PC-3 (cell line): ENCODE measurements at places on chromosomes 6 and 20. TPM values are rescaled to one million over a fixed set of nuclear protein-coding genes. Genes with fewer than 3 reads are reported as not detected.
A peak's percentile ranks its signal among the peaks of the same experiment; 100 is the strongest.

- H3K27me3 ChIP-seq = no peaks in the 10 kb centered on the region
- no peak for DNase-seq
- no peak overlapping the region for H3K27ac ChIP-seq
- H3K4me3 ChIP-seq = no peak overlapping the region
- H3K36me3 ChIP-seq = no peaks in the 10 kb centered on the region
Measured at GRCh38 chr6:116066789-116067188, 6.1 kb upstream of the FRK start.

- H3K36me3 ChIP-seq = no peaks in the 10 kb centered on the region
- H3K27me3 ChIP-seq = no peaks in the 10 kb centered on the region
- peak overlapping the region; percentile 62 for H3K27ac ChIP-seq
- H3K4me3 ChIP-seq = no peak overlapping the region; the same call in 1 of the 2 replicates
- DNase-seq = peak; percentile 66
- peaks cover 33% of the 10 kb centered on the region for H3K4me1 ChIP-seq
Measured at GRCh38 chr6:13354331-13355042, 26.1 kb upstream of the TBC1D7 start.

- H3K27me3 ChIP-seq = 0 out of 2 replicates have a peak, but pooled peaks cover 9% of the 10 kb centered on the region
- DNase-seq = no peak
Measured at GRCh38 chr6:147429794-147430193, 78.7 kb upstream of the SAMD5 start.

DNA sequence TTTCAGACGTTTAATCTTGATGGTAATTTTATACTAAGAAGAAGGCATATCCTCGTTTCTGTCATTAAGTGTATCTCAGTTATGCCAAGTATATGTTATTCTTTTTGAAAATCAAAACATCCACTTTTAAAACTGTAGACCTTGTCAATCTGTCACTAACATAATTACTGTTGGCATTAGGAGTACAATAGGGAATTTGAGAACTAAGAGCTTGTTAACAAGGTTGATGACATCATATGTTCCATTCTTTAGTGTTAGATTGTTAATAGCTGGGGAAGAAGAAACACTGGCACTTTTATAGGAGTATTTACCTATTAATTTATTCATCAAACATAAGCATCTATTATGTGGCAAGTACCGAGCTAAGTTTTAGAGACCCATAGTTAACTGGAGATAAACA lies 76.2 kb downstream of the MAP3K4 start:
- no peak overlapping the region for H3K4me3 ChIP-seq
- DNase-seq = no peak

DNA sequence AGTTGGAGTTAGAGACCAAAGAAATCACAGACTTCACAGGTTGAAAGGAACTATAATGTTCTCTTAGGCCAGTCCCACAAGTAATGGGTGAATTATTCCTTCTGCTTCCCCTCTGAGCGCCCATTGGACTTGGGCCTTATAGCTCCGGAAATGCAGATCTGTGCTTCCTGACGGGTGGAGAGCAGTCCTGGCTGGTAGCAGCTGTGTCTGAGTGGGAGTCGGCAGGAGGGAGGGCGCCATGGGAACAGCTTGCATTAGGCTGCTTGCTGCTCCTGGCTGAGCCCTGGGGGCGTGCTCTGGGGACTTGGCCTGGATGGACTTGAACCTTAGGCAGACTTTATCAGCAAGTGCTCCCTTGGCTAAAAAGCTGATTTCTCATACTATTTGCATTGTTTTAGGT lies 18.4 kb upstream of the NUP153 start:
- peaks cover 6% of the 10 kb centered on the region; the same call in 1 of the 2 replicates for H3K4me1 ChIP-seq
- no peaks in the 10 kb centered on the region for H3K36me3 ChIP-seq
- H3K27me3 ChIP-seq = no peaks in the 10 kb centered on the region
- H3K4me3 ChIP-seq = no peak overlapping the region
- DNase-seq = no peak

DNA sequence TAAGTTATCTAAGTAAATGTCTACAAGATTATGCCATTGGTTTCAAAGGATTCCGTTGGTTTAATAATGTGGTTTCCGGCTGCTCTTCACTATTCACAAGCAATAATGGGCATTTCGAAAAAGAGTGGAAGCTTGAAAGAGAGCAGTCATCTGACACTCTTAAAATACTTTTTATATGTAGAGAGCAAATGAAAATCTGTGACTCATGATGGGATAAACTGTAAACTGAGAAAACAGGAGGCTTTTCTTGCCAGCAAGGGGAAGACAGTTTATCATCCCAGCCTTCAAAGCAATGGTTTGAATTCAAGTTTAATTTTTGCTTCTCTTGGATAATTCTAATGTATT lies 145.7 kb downstream of the KHDC1L start:
- H3K27ac ChIP-seq = peak overlapping the region; percentile 100
- peak overlapping the region; percentile 45; the same call in 1 of the 2 replicates for H3K4me3 ChIP-seq
- no peaks in the 10 kb centered on the region for H3K36me3 ChIP-seq
- DNase-seq = peak; percentile 83
- peaks cover 58% of the 10 kb centered on the region for H3K4me1 ChIP-seq
- no peaks in the 10 kb centered on the region for H3K27me3 ChIP-seq

- DNase-seq = peak; percentile 45
- H3K36me3 ChIP-seq = no peaks in the 10 kb centered on the region
- H3K4me3 ChIP-seq = no peak overlapping the region
Measured at GRCh38 chr6:150325066-150325772, 43.6 kb upstream of the IYD start.

DNA sequence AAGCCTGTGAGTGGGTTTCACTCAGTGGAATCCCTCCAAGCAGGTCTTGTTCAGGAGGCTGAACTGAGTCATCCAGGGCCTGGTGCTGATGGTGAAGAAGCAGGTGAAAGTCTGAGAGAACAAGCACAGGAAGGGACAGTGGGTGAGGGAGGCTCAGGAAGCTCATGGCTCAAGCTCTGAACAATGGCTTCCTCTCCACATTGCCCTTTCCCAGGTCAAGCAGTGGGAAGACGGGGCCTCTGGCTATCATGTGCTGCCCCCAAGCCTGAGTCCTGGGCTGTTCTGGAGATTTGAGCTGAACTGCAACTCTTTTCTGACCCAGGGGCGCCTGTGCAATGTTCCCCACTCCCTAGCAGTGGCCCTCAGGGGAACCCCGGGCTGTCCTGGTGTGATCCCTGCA lies 3.4 kb downstream of the CST9L start:
- H3K36me3 ChIP-seq = no peaks in the 10 kb centered on the region
- no peak for DNase-seq
- H3K27ac ChIP-seq = no peak overlapping the region
- no peaks in the 10 kb centered on the region for H3K4me1 ChIP-seq
- no peak overlapping the region for H3K4me3 ChIP-seq
- peaks cover 33% of the 10 kb centered on the region for H3K27me3 ChIP-seq

DNA sequence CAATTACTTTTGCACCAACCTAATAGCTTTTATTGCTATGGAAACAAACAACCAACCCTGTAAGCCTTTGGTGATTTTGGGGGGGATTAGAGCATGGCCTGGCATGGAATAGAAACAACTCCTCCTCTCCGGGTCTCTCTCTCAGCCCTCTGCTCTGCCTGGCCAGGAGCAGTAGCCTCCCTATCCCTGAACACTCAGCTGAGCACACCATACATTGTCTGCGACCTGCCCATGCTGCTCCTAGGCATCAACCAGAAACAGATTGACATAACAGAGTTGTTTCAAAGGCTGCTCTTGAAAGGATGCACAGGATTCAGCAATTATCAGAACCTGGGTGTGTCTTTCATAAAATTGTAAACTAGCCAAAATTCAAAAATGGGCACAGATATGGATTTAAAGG lies 29.8 kb upstream of the SMIM28 start:
- no peaks in the 10 kb centered on the region for H3K27me3 ChIP-seq
- no peak overlapping the region for H3K4me3 ChIP-seq
- peaks cover 4% of the 10 kb centered on the region; the same call in 1 of the 2 replicates for H3K4me1 ChIP-seq
- H3K27ac ChIP-seq = no peak overlapping the region
- DNase-seq = no peak
- H3K36me3 ChIP-seq = no peaks in the 10 kb centered on the region

DNA sequence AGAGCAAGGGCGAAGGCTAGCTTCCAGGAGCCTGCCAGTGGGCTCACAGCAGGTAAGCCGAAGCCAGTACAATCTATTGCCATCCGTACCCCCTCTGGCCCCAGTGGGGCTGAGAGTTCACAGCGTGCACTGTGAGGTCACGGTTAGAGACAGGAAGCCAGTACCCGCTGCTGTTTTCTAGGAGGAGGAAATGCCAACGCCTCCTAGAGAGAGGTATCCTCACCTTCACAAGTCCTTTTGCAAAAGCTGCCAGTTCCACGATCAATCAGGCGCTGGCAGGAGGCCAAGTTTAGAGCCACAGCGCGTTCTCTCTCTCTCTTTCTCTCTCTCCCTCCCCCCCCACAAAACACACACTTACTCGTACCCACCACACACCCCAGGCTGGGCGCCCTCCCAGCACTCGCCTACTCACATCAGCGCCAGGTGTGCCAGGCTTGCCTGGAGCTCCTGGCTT lies 22.5 kb downstream of the COL9A1 start:
- no peak overlapping the region for H3K4me3 ChIP-seq
- DNase-seq = no peak
- H3K27ac ChIP-seq = no peak overlapping the region

GRCh38 chr6:71197780-71198179 lies 90.8 kb upstream of the OGFRL1 start:
- H3K27ac ChIP-seq = peak overlapping the region; percentile 57
- peak overlapping the region; percentile 22; the same call in 1 of the 2 replicates for H3K4me3 ChIP-seq
- DNase-seq = peak; percentile 38
- no peaks in the 10 kb centered on the region for H3K36me3 ChIP-seq

DNA sequence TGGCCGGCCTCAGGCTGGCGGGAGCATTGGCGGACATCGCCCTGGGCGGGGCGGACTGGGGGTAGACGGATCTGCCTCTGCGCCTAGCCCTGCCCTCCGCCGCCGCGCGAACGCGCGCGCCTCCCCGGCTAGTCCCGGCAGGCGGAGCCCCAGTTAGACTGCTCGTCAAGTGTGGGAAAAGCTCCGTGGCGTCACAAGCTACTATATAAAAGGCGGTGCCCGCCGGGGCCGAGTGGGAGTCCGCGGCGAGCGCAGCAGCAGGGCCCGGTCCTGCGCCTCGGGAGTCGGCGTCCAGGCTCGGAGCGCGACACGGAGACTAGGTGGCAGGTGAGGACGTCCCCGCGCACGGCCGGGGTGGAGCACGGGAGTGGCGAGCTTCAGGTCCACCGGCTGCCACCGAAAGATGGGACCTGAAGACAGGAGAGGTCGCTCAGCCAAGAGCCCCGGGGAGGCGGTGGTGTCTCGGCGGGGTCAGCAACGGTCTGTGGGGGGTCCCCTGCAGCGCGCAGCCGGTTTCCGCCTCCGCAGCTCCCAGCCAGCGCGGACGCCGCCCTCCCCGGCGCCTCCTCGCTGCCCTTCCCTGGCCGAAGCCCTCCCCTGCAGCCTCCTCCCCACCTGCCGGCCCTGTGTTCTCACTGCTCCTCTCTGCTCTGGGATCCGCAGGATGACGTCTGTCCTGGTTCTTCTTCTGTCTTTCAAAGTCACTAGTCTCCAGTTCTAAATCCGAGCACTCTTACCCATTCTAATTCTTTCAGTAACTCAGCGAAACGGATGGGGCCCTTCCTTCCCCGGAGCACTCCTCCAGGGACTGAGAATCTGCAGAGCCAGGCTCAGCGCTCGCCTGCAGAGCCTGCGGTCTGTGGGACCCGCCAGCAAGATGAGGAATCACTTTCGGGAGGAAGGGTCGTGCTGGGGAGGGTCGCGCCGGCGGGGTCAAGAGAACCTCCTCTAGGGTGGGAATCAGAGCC lies 4.3 kb upstream of the RIPK1 start:
- peak; percentile 90 for DNase-seq
- H3K27me3 ChIP-seq = no peaks in the 10 kb centered on the region
- peaks cover 20% of the 10 kb centered on the region for H3K4me1 ChIP-seq
- peak overlapping the region; percentile 33 for H3K27ac ChIP-seq
- no peaks in the 10 kb centered on the region for H3K36me3 ChIP-seq

GRCh38 chr20:36830791-36831691 lies 44.9 kb upstream of the TLDC2 start:
- H3K27me3 ChIP-seq = no peaks in the 10 kb centered on the region
- peak overlapping the region; percentile 49 for H3K27ac ChIP-seq
- peaks cover 9% of the 10 kb centered on the region; the same call in 1 of the 2 replicates for H3K36me3 ChIP-seq
- peaks cover 13% of the 10 kb centered on the region for H3K4me1 ChIP-seq
- peak; percentile 34 for DNase-seq
- H3K4me3 ChIP-seq = no peak overlapping the region

DNA sequence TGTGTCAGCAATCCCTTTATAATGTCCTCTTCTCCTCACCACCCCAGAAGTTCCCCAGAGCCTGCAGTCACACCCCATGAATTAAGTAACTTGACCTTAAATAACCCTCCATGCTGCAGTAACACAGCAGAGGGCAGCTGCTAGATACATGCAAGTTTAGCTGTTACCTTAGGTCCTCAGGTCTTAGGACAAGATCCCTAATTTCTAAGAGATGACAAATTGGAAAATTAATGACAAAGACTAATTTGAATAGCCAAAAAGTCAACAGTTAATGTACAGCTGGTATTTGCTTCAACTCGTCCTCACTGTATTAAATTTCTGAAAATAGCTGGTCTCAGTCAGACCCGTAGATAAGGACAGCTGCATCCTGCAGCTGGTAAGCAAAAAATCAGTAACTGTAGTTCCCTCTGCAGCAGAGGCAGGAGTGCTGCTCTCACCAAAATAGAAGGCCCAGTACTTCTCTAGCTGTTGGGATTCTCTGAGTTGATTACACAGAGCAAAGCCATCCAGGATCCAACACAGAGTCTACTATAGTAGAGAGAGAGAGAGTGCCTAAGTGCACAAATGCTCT lies 62.4 kb downstream of the TNFRSF21 start:
- no peaks in the 10 kb centered on the region for H3K27me3 ChIP-seq
- no peak overlapping the region for H3K4me3 ChIP-seq
- H3K4me1 ChIP-seq = peaks cover 14% of the 10 kb centered on the region
- no peak for DNase-seq
- peaks cover 39% of the 10 kb centered on the region for H3K36me3 ChIP-seq

GRCh38 chr6:81938014-81938856 lies 185.8 kb upstream of the TENT5A start:
- H3K4me1 ChIP-seq = peaks cover 62% of the 10 kb centered on the region
- no peaks in the 10 kb centered on the region for H3K36me3 ChIP-seq
- peak; percentile 94 for DNase-seq
- H3K27ac ChIP-seq = peak overlapping the region; percentile 99
- peak overlapping the region; percentile 51 for H3K4me3 ChIP-seq
- H3K27me3 ChIP-seq = no peaks in the 10 kb centered on the region

- H3K27ac ChIP-seq = no peak overlapping the region
- H3K4me1 ChIP-seq = no peaks in the 10 kb centered on the region
- H3K27me3 ChIP-seq = no peaks in the 10 kb centered on the region
- no peak for DNase-seq
- no peaks in the 10 kb centered on the region for H3K36me3 ChIP-seq
Measured at GRCh38 chr20:64095927-64096326, 11.4 kb downstream of the NPBWR2 start.

Gene DZANK1
- total RNA-seq = 2.6 and 3.2 TPM in 2 replicates

Gene LHFPL5
- total RNA-seq = not detected in 2 replicates

Gene POFUT1
- 41.9 and 56.3 TPM in 2 replicates for total RNA-seq

Gene KIFC1
- 60.6 and 66.7 TPM in 2 replicates for total RNA-seq
